Karpas-422 (cell line): ENCODE measurements at places on chromosomes 2 and 18. TPM values are rescaled to one million over a fixed set of nuclear protein-coding genes. Genes with fewer than 3 reads are reported as not detected.

IGFBP5 gene
- total RNA-seq = not detected in 2 replicates

DNA sequence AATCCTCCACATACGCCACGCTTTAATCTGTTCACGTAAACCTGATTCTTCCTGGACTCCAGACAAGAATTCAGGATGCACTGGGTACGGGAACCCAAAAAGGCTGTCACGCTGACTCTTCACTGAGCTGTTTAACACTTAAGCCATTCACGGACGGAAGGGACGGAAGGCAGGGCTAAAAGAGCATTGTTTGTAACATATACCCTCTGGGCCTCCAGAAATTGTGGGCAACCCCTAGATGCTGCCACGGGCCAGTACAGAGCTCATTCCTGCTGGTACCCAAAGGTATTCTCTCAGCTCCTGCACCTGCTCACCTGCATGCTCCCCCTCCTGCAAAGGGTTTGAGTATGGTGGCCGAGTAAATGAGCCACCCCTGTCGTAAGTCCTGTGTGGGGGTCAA is 45.6 kb upstream of the RMP24 start:
- DNase-seq = no peak

SAG gene
- total RNA-seq = not detected in 2 replicates

DNA sequence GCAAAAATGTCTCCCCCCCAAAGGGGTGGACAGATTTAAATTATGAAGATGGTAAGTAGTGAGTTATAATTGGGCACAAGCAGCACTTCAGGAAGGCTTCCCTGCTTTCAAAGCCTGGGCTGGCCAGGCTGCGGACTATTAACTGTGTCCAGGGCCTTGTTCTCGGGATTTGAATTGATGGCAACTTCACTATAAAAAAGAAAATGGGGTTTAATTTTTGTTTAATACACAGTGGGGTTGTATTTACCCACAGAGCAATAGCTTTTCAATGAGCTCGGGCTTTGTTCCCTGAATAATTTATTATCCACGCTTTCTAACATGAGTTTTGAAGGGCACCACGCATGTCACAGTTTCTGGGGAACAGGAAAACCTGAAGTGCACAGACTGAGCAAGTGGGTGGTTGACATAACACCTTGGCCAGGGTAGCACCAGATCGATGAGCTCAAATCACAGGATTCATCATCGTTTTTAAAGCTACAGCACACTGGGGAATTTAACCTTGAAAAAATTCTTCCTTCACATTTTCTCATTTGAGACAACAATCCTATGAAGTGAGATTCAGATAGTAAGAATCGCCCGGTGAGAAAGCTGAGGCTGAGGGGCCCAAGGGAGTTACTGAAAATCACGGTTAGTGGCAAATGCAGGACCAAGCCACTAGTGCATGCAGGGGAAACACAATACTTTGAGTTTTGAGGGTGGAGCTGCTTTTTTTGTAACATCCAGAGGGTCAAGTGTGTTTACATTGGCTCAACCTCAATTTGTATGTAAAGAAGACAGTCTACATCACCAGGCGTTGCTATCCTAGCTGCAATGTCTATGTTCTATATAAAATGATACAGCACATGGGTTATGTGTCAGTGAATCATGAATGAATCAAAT is 28.9 kb upstream of the LMAN1 start:
- DNase-seq = no peak

LONRF2 gene
- not detected in 2 replicates for total RNA-seq

DNA sequence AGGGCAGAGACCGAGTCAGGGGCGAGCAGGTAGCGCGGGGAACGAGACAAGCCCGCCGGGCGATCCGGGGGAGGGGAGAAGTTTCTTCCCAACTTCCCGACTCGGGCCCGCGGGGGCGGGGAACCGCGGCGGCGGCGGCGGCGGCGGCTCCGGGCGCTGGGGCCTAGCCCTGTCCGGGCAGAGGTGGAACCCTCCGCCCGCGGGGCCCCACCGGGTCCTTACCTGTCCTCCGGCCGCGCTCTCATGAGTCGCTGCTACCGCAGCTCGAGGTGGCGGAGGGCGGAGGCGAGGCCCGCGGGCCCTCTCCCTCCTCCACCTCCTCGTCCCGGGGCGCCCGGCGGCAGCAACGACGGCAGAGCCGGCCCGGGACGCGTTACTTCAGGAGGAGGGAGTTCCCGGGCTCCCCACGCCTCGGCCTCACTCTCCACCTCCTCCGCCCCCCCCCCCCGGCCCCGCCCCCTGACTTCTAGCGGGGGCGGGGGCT is at the start of gene YES1:
Gene YES1, minus strand, starts transcription at position 351 of the 484 bp plus-strand sequence. CDS start 55,415 bp downstream, outside the sequence.
- DNase-seq = no peak

SERPINB11 gene
- not detected in 2 replicates for total RNA-seq

DNA sequence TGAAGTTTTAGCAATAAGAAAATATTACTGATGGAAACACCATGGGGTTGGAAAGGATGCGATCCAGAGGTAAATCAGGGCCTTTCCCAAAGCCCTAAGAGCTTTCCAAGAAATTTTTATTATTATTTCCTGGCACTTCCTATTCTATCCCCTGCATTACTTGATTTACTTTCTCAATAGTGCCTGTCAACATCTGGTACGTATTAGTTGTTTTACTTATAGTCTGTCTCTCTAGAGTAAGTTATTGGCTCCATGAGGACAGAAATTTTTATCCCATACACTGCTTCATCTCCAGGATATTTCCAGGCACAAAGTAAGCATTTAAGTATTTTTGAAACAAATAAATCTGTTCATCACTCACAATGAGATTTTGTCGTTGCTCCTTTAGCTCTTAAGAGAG is 18.1 kb downstream of the PPP4R1 start:
- DNase-seq = no peak

ROCK1 gene
- 41.2 and 47.0 TPM in 2 replicates for total RNA-seq

CCDC68 gene
- not detected in 2 replicates for total RNA-seq

OTOS gene
- total RNA-seq = not detected in 2 replicates

- no peak for DNase-seq
These were observed 127.8 kb downstream of the NXPH2 start for GRCh38 chr2:138652378-138652777.

GRCh38 chr18:26614374-26614773 is 66.0 kb upstream of the KCTD1 start:
- no peak for DNase-seq

CPLX4 gene
- total RNA-seq = not detected in 2 replicates

- DNase-seq = peak; percentile 91
These were observed 3.3 kb upstream of the SPRED2 start for GRCh38 chr2:65435625-65436168.

- DNase-seq = no peak
These were observed 179.0 kb downstream of the SMAD7 start for GRCh38 chr18:48771641-48772375.

DNA sequence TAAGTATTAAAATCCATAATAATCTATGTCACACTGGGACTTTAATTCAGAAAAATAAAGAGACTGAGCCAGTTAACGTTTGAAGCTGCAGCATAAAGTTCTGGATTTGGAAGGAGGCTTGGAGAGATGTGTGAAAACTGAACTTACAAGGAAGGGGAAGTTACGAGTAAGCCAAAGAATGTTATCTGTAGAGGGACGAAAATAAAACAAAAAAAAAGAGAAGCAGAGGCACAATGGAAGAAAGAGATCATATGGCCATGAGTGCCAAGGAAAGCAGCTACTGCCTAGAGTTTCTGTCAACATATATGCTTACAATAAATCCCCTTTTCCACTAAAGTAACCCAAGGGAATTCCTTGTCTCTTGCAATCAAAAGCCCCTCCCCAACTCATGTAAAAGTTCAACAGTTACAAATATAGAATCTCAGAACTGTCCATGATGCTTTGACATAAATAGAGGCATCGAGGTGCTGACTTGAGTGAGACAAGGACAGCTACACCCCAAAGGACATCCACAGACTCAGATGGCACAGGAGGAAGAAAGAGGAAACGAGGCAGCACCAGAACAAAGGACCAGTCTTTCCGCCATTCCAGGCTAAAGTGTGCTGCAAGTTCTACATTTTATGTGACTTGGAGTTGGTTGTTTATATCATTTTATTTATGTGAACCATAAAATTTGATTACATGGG is 16.1 kb upstream of the ARL5A start:
- no peak for DNase-seq

GRCh38 chr2:189253836-189254235 is 74.3 kb upstream of the COL5A2 start:
- no peak for DNase-seq

GCKR gene
- total RNA-seq = not detected in 2 replicates

- no peak for DNase-seq
These were observed 532.6 kb downstream of the TMEM182 start for GRCh38 chr2:103294420-103294819.
